ENCODE measurements at places on chromosomes 16 and 17.

DNA sequence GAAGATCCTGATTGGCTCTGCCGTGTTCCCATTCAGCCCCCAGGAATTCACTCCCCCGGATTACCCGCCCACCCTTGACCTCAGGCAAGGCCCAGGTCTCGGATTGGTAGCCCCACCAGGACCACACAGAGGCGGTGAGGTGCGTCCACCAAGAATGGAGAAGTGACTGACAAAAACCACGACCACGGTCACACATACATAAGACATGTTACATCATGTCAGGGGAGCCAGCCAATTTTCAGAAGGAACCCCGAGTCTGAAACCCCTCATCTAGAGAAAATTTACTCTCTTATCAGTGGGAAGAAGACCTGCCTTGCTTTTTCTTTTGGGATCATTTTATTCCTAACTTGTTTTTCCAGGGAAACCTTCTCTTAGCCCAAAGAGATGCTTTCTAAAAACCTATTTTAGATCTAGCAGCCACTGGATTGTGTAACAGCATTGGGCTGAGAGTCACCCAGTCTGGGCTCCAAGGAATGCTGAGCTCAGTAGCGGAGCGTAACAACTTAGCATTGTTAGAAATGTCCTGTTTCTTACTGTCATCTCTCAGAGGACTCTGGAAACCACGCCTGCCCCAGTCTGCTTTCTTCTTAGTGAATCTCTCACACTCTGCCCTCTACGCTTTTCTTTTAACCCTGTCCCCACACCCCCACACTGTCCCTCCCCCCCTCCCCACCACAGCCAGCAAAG is 164.1 kb downstream of the CMIP start:
- DNase-seq, result no peak

- DNase-seq, result peak; percentile 31
Measured at GRCh38 chr16:24729951-24730815, 732 bp downstream of the TNRC6A start.

DNA sequence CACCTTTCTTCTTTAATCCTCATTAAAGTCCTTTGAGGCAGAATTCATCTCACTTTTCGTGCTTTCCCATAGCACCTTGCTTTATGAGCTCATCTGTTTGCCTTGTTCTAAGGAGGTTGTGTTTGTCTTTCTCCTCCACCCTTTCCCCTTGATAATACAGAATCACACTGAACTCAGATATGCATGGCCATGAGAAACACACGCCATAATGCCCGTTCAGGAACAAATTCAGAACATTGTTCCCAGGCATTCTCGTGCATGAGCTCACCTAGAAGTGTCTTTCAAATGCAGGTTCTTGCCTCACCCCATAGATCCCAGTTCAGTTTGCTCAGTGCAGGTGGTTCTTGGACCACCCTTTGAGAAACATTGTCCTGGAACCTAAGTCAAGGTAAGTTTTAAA is 71.1 kb downstream of the TMEM114 start:
- no peak for DNase-seq

- DNase-seq, result no peak
Measured at GRCh38 chr16:14203166-14203565, 132.0 kb downstream of the MRTFB start.

DNA sequence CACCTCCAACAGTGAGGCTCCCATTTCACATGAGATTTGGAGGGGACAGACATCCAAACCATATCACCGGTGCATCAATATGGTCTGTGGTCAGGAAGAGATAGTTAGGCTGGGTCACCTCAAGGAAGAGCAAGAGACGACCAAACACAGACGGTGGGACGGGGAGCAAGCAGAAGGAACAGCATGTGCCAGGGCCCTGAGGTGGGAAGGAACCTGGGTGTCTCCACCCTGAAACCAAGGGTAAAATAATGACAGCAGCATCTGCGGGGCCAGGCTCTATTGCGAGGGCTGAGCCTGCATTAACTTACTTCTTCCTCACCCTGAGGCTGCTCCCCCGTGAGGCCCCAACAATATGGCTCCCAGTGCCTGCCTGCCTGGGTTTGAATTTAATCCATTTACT is 8.9 kb upstream of the PRSS21 start:
- no peak for DNase-seq

GRCh38 chr17:79985361-79985942 is 50.2 kb downstream of the TBC1D16 start:
- DNase-seq, result no peak

DNA sequence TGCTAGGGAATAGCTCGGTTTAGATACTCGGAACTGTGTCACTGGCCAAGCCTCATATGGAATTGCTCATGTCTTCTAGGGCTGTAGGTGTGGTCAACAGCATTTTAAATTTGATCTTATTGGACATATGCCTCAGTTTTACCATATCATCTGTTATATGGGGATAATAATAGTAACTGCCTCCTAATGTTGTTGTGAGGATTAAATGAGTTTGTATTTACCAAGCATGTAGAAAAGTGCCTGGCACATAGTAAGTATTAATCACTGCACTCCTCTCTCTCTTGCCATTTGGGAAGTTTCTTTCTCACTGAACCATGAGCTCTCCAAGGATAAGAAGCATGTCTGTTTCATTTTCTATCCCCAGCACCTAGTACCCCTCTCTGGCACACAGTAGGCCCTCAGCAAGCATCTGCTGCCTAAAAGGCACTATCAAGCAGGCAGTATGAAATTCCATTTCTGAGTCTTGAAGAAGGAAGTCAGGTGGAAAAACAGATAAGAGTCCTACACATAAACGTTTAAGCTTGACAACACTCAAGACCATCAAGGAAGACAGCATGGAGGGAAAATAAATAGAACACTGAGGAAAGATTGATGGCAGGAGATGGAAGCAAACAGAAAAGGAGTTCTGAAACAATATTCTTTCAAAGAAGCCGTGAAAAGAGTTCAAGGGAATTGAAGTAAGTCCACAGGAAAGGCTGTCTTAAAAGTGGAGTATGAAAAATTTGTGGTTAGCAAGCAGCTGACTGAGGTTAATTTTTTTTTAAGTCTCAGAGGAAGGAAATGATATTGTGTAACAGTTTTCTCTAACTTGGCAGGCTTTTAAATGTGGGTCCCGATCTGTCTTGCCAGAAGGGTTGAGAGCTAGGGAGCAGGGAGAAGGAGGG is 2.2 kb upstream of the ATP6V0A1 start:
- DNase-seq, result peak; percentile 61

GRCh38 chr16:64397945-64398508 is 723.8 kb downstream of the CDH11 start:
- no peak for DNase-seq

DNA sequence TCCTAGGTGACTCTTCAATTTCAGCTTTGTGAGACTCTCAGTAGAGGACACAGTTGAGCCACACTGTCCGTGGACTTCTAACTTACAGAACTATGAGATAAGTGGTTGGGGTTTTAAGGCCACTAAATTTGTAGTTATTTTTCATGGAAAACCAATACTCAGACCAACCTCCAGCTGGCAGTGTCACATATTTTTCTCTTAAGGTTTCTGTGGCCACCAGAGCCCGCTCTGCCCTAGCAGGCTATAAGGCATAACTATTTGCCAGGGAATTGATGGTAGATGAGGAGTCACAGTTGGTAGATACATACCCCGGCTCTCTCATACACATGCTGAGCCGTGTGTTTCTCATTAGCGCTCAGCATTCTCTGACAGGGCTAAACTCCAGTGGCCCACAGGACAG is 336.8 kb upstream of the MON1B start:
- no peak for DNase-seq

DNA sequence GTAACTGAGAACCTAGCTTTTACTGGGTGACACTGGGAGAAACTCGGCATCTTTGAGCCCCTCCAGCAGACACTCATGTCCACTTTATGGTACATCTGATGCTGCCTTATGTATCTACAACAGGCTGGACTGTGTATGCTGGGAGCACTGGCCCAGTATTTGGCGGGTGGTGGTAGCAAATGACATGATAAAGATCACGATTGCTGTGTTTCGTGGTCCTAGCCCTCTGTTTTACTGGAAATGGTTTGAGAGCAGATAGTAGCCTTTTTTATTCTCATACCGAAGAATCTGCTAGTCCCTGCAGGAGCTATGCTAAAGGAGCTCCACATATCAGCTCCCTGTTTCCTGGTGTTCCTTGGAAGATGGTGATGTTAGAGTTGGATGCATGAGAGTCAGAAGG is 150.3 kb downstream of the CCDC182 start:
- no peak for DNase-seq

DNA sequence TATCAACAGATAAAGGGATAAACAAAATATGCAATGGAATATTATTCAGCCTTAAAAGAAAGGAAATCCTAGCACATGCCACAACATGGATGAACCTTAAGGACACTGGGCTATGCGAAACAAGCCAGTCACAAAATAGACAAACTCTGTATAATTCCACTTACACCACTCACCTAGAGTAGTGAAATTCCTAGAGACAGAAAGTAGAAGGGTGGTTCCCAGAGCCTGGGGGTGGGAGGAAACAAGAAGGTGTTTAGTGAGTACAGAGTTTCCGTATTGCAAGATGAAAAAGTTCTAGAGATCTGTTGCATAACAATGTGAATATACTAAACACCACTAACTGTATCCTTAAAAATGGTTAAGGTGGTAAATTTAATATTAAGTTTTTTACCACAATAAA is 10.0 kb downstream of the SPOP start:
- DNase-seq, result no peak
